GM10248 (cell line): ENCODE measurements at places on chromosomes 1 and 21.

GRCh38 chr1:41792485-41792770 is 126.3 kb downstream of the HIVEP3 start:
- no peak for DNase-seq

DNA sequence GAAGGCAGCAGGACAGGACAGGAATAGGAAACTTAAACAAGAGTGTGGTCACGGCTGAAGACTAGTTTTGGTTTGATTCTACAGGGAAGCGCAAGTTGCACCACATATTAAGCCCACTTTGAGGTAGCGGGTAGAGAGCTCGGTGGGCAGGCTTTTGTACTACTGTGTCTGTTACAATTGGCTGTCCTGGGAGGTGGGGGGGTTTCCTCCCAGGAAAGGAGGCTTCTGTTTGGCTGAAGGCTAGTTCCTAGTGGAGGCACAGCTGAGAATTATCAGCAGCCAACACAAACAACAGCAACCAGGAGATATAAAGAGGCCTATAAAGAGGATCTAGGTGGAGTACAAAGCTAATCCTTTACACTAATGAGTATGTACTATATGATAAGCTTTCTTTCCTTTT is 62.7 kb downstream of the ZNF648 start:
- DNase-seq = no peak

- DNase-seq = no peak
Measured at GRCh38 chr1:85427849-85428248, 37.1 kb downstream of the DDAH1 start.

- DNase-seq = no peak
Measured at GRCh38 chr1:206488466-206488865, 18.2 kb downstream of the IKBKE start.
